Anterior cingulate cortex (tissue), 58 donors: ENCODE measurements at places on chromosomes 13 and 19.
A peak's percentile ranks its signal among the peaks of the same experiment; 100 is the strongest.

- DNase-seq, result peak; percentile 56
Observed at GRCh38 chr13:19959141-19959830, 759 bp downstream of the ZMYM2 start.

GRCh38 chr19:33497131-33497777 lies 24.3 kb downstream of the PEPD start:
- DNase-seq, result no peak

DNA sequence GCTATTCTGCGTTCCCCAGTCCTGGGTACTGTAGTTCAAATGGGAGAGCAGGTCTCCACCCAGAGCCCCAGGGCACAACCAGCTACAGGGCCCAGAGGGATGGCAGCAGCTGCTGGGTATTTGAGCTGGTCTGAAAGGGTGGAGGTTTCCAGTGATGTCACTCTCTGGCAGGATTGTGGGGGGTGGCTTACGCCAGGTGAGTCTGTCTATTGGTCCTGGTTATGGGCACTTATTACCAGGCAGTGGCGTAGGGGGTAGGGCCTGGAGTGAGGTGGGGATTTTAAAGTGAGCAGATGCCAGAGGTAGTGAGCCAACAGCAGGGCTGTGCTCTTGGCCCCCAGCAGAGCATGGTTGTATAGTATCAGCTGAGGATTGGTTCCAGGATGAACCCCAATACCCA lies 6.2 kb downstream of the RPS19 start:
- no peak for DNase-seq

DNA sequence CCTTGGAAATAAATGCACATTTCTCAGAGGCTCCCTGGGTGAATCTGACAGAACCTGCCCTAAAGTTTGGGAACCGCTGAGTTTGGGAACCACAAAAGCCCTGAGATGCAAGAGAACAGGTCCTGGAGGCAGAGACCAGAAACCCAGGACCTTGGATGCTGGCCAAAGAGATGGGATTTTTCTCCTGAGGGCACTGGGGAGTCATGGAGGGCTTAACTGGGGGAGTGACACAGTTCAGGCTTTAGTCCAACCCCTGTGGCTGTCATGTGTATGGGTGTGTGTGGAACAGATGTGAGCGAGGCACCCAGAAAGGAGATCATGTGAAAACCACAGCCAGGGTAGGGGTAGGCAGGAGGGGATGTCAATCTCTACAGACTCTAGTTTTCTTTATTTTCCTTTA lies 3.9 kb upstream of the NCCRP1 start:
- no peak for DNase-seq

DNA sequence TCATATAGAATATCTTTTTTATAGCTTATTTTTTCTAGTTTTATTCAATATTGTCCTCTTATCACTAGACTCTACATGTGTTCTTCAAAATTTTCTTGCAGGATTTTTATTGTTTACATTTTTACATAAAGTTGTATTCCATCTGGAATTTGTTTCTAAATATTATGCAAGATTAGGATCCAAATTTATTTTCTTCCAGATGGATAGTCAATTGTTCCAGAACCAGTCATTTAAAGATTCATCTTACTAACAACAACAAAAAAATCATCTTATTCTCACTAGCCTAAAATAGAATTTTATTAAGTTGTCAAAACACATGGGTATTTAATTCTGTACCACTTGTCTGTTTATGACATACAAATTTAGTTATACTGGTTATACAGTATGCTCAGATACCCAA lies 390.4 kb upstream of the GPC6 start:
- no peak for DNase-seq

- DNase-seq, result no peak
Observed at GRCh38 chr13:49560270-49561061, 24.9 kb downstream of the RCBTB1 start.

- DNase-seq, result no peak
Observed at GRCh38 chr13:111474136-111475002, 153.9 kb downstream of the TEX29 start.

DNA sequence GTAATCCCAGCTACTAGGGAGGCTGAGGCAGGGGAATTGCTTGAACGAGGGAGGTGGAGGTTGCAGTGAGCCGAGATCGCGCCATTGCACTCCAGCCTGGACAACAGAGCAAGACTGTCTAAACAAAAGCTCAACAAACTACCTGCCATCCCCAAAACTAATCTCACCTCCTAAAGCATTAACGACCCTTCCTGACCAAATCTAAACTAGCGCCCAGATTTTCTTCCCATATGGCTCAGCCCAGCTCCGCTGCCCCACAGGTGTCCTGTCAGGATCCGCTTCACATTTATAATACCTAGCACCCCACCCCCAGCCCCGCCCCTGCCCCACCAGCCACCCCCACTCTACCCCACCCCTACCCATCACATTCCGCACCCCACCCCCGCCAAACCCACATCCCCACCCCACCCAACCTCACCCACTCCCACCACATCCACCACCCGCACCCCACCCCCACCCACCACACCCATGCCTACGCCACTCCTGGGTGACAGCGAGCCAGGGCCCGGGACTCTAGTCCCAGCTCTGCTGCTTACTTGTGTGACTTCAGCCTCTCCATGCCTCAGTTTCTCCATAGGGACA lies 599 bp downstream of the C19orf12 start:
- DNase-seq, result no peak

DNA sequence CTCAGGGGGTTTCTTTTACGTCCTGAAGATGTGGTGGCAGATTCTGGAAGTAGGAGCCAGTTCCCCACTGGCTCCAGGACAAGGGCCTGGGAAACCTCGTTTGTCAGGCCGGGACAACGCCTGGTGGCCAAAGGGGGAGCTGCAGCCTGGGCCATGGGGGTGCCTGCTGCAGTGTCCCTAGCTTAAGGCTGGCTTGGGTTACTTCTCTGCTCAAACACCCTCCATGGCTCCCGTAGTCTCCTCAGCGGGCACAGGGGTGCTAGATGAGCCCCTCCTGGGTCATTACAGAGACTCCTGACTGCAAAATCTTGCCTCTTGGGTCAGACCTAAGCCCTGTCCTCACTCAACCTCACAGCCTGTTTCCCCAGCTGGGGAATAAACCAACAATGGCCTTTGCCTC lies 14.7 kb downstream of the CILP2 start:
- DNase-seq, result no peak

- no peak for DNase-seq
Observed at GRCh38 chr13:75400775-75401174, 81.2 kb downstream of the TBC1D4 start.

DNA sequence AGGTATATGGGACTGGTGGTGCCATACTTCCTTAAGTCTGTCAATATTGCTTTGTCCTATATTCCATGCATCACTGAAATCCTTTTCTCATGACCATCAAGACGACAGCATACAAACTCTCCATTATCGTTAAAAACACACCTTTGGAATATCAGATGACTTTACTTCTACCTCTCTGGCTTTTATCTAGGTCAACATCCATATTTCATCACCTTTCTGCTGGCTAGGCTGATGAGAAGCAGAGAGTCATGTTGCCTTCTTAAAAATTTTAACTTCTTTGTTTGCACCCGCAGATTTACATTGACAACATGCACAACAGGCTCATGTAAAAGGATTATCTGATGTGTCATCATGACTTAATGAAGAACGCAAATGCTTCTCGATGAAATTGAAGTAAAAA lies 771.4 kb downstream of the OLFM4 start:
- no peak for DNase-seq

- no peak for DNase-seq
Observed at GRCh38 chr13:99812625-99813024, 158.9 kb downstream of the ZIC5 start.

GRCh38 chr13:94057618-94058186 lies 421.8 kb downstream of the DCT start:
- DNase-seq, result no peak

- DNase-seq, result peak; percentile 25
Observed at GRCh38 chr19:17322854-17323253, 11.8 kb downstream of the ANO8 start.

- DNase-seq, result no peak
Observed at GRCh38 chr13:86510792-86511191, 711.6 kb upstream of the SLITRK6 start.

DNA sequence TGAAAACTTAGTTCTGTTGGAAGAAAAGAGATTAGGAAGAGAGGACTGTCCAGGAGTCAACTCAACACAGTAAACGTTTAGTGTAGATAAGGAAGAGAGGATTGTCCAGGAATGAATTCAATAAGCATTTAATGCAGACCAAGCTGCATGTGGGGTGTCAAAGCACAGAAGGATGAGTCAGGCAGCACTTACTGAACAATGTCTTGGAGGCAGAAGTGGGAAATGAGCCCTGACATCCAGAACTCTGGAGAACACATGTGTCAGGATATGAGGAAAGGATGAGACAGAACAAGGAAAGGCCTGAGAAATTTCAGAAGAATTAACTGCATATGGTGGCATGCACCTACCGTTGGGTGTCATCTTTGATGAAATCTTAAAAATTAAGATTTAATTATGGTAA lies 429.2 kb upstream of the HTR2A start:
- DNase-seq, result no peak

DNA sequence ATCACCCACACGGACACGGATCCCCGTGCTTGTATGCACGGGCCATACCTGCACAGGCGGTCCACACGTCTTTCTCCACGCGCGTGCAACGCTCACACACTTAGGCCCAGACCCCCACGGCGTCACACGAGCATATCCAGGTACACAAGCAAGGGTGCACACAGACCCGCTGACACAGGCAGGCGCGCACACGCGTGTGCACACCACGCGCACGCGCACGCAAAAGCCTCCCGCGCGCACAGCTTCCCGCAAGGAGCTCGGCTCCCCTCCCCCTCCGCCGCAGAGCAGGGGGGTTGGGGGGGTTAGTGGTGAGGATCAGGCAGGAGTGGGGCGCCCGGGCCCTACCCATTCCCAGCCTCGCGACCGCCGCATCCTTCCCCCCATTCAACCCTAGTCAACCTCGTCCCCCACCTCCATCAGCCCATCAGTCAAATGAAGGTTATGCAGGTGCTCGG lies 407 bp downstream of the RAB3A start:
- DNase-seq, result no peak

- DNase-seq, result no peak
Observed at GRCh38 chr13:101398191-101398590, 18.1 kb downstream of the NALCN start.

DNA sequence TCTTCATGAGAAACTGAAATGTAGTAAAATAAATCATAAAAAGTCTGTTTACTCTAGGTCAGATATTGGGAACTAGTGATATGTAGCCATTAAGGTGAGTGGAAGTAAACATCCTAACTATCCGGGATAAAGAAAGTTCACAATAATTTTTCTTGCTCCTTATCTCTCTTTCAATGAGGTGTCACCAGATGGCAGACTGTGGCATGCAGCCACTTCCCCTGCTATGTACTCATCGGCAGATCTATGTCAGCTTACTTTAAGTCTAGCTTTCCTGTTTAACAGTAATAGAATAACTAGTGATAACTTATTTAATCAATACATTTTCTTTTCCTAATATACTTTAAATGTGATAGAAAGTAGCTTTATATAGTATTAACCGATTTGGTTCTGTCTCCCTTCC lies 181.9 kb downstream of the NDFIP2 start:
- no peak for DNase-seq

GRCh38 chr13:77172650-77173049 lies 145.7 kb upstream of the FBXL3 start:
- DNase-seq, result no peak

DNA sequence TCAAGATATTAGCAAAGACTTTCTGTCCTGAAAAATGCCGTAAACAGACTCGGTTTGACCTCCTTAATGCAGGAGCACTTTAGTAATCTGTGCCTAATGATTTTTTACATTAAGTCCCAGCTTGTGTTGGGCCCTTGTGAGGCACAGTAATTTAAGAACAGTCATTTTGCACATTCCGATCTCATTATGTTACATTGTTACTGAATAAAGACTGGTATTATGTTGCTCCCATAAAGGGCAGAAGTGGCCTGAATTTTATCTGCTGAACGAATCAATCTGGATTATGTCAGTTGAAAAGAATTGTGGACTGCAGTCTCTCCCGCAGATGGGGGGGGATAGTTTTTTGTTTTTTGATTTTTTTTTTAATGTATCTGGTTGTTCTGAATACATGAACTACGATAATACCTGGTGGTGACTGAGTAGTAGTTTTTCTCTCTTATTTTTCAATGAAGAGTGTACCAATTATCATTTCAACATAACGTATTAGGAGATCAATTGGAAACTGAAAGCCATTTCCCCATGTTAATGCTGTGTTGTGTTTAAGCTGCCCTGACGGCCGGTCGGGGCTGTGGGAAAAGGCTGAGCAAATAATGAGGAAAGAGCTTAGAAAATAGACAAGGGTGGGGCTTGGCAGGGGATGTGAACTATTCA lies 290.2 kb downstream of the ZNF536 start:
- no peak for DNase-seq

DNA sequence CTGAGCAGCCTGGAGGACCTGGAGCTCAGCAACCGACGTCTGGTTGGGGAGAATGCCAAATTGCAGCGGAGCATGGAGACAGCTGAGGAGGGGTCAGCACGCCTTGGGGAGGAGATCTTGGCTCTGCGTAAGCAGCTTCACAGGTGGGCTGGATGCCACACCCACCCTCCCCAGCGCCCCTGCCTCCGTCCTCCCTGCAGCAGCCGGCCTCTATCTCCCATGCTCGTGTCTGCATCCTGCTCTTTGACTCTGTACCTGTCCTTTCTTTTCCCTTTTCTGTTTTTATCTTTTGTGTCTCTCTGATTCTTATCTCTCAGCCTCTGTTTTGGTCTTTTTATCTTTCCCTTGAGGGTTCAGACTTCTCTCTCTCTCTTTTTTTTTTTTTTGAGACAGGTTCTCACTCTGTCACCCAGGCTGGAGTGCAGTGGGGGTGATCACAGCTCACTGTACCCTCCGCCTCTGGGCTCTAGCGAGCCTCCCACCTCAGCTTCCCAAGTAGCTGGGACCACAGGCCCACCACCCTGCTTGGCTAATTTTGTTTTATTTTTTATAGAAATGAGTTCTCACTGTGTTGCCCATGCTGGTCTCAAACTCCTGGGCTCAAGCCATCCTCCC lies 10.1 kb downstream of the KASH5 start:
- DNase-seq, result no peak

- DNase-seq, result no peak
Observed at GRCh38 chr13:109481040-109481439, 305.3 kb downstream of the IRS2 start.

DNA sequence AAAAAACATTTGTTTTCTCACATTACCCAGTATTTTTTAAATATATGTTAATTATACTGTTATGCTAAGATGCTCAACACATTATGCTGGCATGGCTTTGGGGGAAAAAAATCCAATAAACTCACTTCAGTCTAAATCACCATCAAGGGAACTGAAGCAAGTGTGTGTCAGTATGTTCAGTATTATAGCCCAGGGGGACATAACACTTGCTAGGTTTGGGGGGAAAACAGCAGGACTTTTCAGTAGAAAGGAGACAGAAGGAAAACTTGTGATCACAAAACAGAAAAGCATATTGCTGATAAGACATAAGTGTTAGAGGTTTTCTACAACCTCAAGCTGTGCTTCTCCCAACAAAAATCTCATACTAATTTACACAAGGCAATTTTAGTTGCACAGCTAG lies 1759.9 kb upstream of the PCDH20 start:
- DNase-seq, result no peak

GRCh38 chr13:97120346-97120745 lies 101.8 kb upstream of the MBNL2 start:
- DNase-seq, result no peak

- no peak for DNase-seq
Observed at GRCh38 chr13:25965596-25965995, 86.2 kb downstream of the SHISA2 start.
